Chondrocyte (in vitro differentiated cells): ENCODE measurements at places on chromosomes 12 and 14.

GRCh38 chr14:32939254-32940065 lies 781 bp downstream of the NPAS3 start:
- DNase-seq, result peak; percentile 86

DNA sequence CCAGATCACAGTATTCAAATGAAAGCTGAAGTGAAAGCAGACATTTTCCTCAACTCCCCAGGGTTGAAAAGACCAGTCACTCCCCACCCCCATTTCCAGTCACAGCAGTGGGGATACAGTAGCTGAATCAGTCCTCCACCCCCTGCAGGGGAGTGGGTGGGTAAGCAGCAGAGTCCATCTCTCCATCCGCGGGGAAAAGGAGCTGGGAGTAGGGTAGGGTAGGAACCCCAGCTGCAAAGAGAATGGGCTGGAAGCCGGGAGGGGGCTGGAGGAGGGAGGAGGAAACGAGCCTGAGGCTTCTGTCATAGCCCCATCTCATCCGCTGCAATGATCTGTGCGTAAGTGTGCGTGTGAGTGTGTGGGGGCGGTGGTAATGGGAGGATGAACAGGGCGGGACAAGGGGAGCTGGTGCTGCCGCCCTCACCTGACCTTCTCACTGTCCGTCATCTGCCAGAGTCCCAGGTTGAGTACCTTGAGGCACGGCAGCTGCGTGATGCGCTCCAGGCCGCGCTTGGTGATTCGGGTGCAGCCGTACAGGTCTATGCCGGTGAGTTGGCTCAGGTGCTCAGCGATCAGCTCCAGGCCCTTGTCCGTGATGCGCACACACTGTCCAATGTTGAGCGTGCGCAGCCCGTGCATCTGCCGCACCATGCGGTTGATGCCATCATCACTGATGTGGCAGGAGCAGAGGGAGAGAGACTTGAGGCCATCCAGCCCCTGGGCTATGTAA lies 1.8 kb downstream of the FBXL14 start:
- no peak for DNase-seq

DNA sequence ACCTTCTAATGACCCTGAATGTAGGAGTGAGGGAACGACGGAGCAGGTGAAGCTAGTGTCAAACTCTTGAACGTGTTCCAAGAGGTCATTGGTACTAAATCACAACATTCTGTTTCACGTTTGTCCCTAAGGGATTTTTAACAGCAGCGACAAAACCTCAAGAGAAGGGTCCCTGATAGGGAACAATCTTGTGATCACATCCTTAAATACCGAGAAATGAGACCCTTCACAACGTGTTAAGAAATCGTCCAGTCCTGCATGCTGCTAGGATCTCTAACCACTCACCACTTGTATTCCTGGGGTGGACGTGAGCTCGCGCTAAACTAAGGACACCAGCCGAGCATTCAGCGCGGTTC lies 134.1 kb upstream of the KRAS start:
- no peak for DNase-seq

GRCh38 chr12:1859643-1860042 lies 39.3 kb downstream of the LRTM2 start:
- no peak for DNase-seq

DNA sequence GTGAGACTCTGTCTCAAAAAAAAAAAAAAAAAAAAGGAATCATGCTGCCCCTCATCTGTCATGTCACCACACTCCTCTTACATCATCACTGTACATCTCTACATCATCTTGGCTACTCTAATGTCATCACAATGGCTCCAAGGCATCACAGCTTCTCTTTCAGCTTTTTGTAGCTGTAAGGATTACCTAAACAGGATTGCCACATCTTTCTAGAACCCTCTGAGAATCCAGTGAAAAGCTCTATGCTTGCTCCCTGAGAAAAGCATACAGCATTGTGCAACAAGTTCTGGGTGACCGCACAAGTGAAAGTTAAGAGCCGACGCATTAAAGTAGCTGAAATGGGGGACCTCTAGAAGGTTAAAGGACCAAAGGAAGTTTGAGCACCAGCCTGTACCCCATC lies 272.5 kb downstream of the C12orf50 start:
- no peak for DNase-seq

DNA sequence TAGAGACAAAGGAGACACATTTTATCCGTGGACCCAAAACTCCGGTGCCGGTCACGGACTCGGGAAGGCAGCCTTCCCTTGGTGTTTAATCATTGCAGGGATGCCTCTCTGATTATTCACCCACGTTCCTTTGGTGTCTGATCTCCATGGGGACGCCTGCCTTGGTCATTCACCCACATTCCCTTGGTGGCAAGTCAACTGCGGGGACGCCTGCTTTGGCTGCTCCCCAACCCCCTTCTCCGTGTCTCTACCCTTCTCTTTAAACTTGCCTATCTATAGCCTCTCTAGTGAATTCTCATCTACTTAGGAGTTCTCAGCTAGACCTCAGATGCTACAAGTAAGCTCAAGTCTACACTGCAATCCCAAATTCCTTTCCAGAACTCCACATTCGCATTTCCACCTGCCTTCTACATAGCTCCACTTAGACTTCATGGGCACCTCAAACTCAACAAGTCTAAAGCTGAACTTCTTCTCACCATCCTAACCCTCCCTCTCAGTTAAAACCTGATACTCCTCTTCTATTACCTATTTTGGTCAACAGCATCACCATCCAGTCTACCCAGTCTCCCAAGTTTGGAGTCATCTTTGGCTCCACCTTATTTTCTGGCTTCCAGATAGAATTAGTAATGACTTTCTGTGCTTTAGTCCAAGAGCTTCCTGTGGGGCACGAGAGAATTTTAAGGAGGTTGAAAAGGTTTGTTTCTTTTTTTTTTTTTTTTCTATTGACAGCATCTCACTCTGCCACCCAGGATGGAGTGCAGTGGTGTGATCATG lies 14.4 kb downstream of the SPTLC2 start:
- DNase-seq, result no peak

GRCh38 chr12:120457133-120457532 lies 10.9 kb downstream of the GATC start:
- DNase-seq, result no peak

DNA sequence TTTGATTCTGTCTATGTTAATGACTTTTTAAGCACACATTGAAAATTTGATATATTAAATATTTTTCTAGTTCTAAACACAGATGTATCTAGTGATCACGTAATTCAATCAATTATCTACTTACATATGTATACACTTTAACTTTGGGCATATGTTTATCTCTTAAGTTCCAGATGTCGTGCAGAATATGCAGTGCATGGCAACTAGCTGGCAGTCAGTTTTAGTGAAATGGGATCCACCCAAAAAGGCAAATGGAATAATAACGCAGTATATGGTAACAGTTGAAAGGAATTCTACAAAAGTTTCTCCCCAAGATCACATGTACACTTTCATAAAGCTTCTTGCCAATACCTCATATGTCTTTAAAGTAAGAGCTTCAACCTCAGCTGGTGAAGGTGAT lies 105.3 kb downstream of the PTPRQ start:
- no peak for DNase-seq

- DNase-seq, result no peak
Measured at GRCh38 chr14:72699852-72700257, 194.0 kb downstream of the DPF3 start.

DNA sequence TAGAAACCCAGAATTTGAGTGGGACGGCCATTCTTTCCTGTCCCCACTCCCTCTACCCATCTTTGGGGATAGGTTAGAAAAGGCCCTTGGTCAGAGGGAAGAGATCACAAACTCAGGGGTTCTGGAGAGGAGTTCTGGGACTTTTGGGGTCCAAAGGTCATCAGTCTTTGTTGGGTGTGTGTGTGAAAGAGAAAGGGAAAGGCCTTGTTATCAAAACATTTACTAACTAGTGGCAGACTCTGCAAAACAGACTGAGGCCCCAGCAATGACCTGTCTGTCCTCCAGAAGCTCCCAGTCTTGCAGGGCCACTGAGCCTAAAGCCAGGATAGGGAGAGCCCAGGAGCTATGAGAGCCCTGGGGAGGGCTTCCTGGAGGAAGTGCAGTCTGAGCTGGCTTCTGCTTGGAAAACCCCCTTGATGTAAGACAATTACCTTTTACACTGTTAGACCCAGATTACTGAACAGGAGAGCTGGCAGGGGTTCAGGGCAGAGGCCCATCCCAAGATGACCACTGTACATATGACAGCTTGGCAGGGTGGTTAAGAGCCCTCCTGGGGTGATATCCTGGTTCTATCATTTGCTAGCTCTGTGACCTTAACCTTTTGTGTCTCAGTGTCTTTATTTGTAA lies 429.1 kb upstream of the CCDC196 start:
- DNase-seq, result no peak

GRCh38 chr14:75022655-75023054 lies 19.9 kb downstream of the EIF2B2 start:
- DNase-seq, result no peak

GRCh38 chr12:116160231-116160630 lies 117.3 kb downstream of the MED13L start:
- DNase-seq, result no peak

- DNase-seq, result no peak
Measured at GRCh38 chr12:117359029-117359845, 2.2 kb downstream of the NOS1 start.

GRCh38 chr12:34402899-34403705 lies 380.8 kb downstream of the ALG10 start:
- peak; percentile 52 for DNase-seq

GRCh38 chr14:95619785-95620417 lies 66.3 kb upstream of the TCL1B start:
- DNase-seq, result no peak

DNA sequence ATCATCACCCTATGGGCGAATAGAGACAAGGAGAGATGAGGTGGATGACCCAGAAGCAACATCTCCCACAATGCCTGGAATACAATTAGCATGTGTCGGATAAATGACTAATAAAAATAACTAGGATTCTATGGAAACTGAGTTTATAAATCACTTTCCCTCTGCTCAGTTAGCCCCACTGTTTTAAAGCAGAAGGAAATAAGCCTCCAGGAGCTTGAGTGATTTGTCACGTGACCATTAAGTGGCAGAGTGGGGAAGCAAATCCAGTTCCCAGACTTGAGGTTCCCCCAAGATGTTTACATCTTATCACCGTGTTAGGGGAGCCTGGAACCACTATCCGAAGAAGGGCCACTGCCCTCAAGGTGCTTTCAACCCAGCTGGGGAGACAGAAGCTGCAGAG lies 136.5 kb upstream of the CCND2 start:
- no peak for DNase-seq

- no peak for DNase-seq
Measured at GRCh38 chr14:74614508-74615495, 2.8 kb upstream of the LTBP2 start.

DNA sequence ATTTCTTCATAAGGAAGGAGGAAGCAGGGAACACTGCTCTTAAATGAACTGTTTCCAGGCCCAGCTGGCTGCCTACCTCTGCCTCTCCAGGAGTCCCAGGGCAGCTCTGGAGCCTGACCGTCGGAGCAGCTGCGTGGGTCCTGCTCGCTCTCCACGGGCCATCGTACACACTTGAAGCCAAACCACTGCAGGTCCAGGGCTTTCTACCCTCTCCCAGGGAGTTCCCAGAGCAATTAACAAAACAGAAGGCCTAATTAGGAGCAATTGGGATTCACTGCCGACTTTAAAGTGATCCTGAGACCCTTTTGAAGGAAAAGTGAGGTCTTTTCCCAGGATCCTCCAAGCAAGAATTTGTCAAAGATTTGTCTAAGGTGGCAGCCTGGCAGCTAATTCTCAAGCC lies 76.9 kb downstream of the OTX2 start:
- no peak for DNase-seq

- no peak for DNase-seq
Measured at GRCh38 chr12:132559652-132560363, 50.6 kb downstream of the LRCOL1 start.

DNA sequence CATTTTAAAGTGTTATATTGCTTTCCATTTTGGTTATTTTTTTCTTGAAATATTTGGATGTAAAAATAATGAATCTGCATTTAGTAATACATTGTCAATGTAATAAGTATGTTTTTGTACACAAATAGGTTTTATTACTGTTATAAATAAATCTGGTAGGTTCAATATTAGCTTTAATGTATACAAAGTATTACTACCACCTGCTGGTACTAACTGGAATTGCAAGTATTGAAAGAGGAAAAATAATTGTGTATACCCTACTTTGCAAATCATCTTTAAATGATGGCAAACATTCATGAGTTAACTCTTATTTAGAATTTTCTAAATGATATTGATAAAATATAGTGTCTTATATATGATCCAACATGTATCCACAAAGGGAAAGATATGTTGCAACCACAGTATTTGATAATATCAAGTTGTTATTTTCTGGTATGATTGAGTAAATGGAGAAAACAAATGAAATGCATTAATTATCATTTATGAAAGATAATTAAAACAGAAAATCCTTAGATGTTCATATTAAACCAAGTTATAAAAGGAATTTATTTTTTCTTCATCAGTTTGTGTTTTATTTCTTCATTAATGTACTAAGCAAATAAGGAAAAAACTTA lies 3.2 kb downstream of the OR4K2 start:
- no peak for DNase-seq

- DNase-seq, result no peak
Measured at GRCh38 chr14:23115918-23116317, 3.1 kb downstream of the CEBPE start.

DNA sequence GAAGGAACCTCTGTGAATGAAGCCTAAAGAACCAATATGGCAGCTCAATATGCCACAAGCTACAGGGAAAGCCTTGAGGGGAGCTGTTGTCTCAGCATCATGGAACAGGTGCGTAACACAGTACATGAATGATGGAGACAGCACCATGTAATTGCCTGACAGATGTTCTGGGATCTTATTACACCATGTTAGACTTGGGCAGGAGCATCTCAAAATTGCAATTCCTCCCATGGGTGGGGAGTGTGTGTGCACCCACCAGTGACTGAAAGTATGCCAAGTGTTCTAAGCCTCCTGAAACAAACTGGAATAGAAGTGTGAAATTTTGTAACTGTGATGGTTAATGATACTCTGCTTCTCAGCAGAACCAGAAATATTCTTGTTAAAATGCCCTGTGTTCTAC lies 151.0 kb upstream of the SRRM4 start:
- no peak for DNase-seq

DNA sequence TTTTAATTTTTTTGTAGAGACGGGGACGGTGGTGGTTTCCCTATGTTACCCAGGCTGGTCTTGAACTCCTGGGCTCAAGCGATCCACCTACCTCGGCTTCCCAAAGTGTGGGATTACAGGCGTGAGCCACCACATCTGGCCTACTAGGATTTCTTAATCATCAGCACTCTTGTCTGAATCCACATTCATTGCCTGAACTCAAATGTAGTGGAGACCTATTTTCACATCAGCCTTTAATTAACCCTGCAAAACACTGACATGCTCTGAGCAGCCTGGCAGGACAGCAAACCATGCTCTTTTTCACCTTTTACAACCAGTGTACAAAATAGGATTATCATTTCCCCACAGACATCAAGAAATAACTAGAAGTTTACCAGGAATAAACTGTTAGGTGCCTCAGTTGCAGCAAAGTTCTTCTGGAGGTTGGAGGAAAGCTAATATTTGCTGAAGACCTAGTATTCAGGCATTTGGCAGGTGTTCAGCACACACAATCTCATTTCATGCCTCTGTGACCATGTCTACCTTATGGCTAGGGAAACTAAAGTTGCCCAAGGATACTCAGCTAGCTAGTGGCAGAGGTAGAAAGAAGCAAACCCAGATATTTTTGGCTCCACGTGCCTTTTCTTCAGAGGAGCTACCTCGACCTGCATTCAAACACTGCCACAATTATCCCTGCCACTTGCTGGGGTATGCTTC lies 37.7 kb downstream of the CFL2 start:
- no peak for DNase-seq
